ENCODE measurements at places on chromosomes 2 and 18.
A peak's percentile ranks its signal among the peaks of the same experiment; 100 is the strongest.

GRCh38 chr18:2905854-2906703 is 59.3 kb downstream of the EMILIN2 start:
- no peak for DNase-seq

GRCh38 chr18:49250816-49251388 is 209.5 kb downstream of the DYM start:
- peak; percentile 16 for DNase-seq

GRCh38 chr2:115574667-115575066 is 1132.2 kb downstream of the DPP10 start:
- DNase-seq, result no peak

DNA sequence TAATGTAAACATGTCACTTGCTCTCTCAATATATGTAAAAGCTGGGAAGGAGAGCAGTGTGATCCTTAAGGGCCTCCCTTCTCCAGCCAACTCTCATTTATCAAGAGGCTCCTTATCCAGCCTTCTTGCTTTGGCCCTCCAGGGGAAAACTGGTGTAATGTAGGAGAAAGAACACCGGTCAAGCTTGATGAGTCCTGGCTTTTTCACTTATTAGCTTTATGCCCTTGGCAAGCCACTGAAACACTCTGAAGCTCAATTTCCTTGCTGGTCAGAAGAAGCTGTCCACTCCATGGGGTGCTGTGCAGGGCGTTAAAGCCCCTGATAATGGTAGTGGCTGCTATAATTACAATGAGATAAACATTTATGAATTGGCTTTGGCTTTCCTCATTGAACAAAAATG is 251.2 kb upstream of the RBBP8 start:
- no peak for DNase-seq

DNA sequence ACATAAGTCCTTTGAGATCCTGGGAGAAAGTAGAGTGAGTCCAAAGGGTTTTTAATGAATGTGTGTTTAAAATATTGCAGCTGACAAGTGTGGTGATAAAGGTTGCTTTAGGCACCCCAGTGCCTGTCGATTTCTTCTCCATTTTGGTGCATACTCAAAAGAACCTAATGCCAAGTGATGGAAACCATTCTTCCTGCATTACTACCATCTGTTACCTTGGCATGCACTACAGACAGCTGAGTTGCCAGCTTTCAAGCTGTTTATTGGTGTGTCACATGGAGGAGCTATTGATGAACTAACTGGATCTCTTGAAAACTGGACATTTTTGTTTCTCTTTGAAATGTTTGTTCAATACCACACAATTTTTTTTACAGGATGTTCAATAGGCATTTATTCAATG is 350.0 kb downstream of the AKAIN1 start:
- DNase-seq, result no peak

DNA sequence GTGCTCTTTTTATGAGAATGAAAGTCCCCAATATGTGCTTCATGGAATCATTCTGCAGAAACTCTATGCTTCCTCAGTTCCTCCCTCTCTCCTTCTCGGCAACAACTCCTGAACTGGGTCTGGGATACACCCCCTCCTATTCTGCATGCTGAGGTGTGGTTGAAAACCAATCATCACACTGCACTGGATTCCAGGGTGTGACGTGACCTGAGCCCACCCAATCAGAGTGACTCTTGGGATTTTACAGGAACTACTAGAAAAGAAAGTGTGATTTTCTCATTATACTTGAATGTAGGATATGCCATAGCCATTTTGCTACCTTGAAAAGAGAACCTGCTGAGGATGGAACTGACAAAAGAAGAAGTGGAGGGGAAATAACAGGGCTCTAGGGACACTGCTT is 36.3 kb downstream of the ACVR1 start:
- no peak for DNase-seq
